ENCODE measurements at places on chromosomes 7 and 10. TPM values are rescaled to one million over a fixed set of nuclear protein-coding genes. Genes with fewer than 3 reads are reported as not detected.
A peak's percentile ranks its signal among the peaks of the same experiment; 100 is the strongest.

DNA sequence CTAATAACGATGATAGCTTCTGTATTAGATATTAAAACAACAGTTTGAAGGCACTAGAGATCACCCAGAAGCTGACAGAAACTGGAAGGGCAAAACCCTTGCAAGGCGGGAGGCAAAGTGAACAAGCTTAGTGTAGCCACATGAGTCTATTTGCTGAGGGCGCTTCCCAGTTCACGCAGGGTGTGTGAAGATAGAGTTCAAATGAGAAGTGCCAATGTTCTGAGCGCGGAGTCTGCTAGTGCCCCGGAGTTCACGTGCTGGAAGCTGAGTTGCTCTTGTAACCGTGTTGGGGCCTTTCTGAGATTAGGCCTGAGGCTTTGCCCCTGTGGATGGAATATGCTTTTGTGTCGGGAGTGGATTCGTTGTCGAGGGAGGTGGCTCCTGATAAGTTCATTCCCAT, 16.6 kb upstream of the GTPBP4 start:
- H3K27ac ChIP-seq = no peak overlapping the region
- no peak for DNase-seq
- peaks cover 10% of the 10 kb centered on the region for H3K4me1 ChIP-seq
- H3K27me3 ChIP-seq = no peaks in the 10 kb centered on the region
- H3K36me3 ChIP-seq = no peaks in the 10 kb centered on the region

GRCh38 chr7:120949393-120949911, 1.1 kb upstream of the ING3 start:
- H3K27me3 ChIP-seq = no peaks in the 10 kb centered on the region
- no peak overlapping the region for H3K27ac ChIP-seq
- DNase-seq = no peak
- peak overlapping the region; percentile 66 for H3K4me3 ChIP-seq
- no peaks in the 10 kb centered on the region for H3K4me1 ChIP-seq

- H3K4me1 ChIP-seq = no peaks in the 10 kb centered on the region
- H3K36me3 ChIP-seq = no peaks in the 10 kb centered on the region
- no peak for DNase-seq
- no peak overlapping the region for H3K27ac ChIP-seq
- H3K27me3 ChIP-seq = no peaks in the 10 kb centered on the region
- H3K4me3 ChIP-seq = no peak overlapping the region
Observed at GRCh38 chr10:121823993-121824463, 103.8 kb downstream of the ATE1 start.

GRCh38 chr10:131843089-131843595, 57.7 kb upstream of the PPP2R2D start:
- H3K4me1 ChIP-seq = no peaks in the 10 kb centered on the region
- DNase-seq = no peak
- no peak overlapping the region for H3K27ac ChIP-seq
- H3K4me3 ChIP-seq = no peak overlapping the region
- H3K36me3 ChIP-seq = no peaks in the 10 kb centered on the region

DNA sequence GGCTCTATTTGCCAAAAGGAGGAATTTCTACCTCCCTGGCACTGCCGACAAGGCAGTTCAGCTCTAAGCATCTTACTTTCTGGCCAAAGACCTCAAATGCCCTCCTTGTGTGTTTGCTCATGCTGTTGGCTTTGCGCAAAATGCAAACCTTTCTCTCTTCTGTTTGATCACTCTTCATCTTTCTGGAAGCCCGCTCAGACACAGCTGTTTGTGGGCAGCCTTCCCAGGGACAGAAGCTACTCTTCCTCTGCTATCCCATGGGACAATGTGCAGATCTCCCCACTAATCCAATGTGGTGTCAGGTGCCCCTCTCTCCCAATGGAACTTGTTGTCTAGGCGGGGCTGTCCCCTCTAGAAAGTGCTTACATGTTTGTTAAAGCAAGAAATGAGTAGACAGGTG, 278.7 kb downstream of the CCSER2 start:
- peaks cover 2% of the 10 kb centered on the region for H3K4me1 ChIP-seq
- DNase-seq = no peak
- no peak overlapping the region for H3K27ac ChIP-seq
- no peak overlapping the region for H3K4me3 ChIP-seq
- peaks cover 23% of the 10 kb centered on the region for H3K27me3 ChIP-seq
- H3K36me3 ChIP-seq = no peaks in the 10 kb centered on the region

- H3K4me3 ChIP-seq = no peak overlapping the region
- no peaks in the 10 kb centered on the region for H3K27me3 ChIP-seq
- no peak overlapping the region for H3K27ac ChIP-seq
- 0 out of 2 replicates have a peak, but pooled peaks cover 2% of the 10 kb centered on the region for H3K4me1 ChIP-seq
- no peaks in the 10 kb centered on the region for H3K36me3 ChIP-seq
Observed at GRCh38 chr10:4337563-4337962, 488.4 kb upstream of the AKR1E2 start.

GRCh38 chr7:78280276-78280675, 481.7 kb downstream of the PHTF2 start:
- H3K4me1 ChIP-seq = no peaks in the 10 kb centered on the region
- H3K4me3 ChIP-seq = no peak overlapping the region
- no peaks in the 10 kb centered on the region for H3K36me3 ChIP-seq
- no peak overlapping the region for H3K27ac ChIP-seq
- DNase-seq = no peak

DNA sequence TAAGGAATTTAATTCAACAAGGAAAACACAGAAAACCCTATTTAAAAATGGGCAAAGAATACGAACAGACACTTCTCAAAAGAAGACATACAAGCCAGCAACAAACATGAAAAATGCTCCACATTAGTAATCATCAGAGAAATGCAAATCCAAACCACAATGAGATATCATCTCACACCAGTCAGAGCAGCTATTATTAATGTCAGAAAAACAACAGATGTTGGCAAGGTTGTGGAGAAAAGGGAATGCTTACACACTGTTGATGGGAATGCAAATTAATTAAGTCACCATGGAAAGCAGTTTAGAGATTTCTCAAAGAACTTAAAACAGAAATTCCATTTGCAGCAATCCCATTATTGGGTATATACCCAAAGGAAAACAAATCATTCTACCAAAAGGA, 55.2 kb downstream of the GCC1 start:
- H3K4me1 ChIP-seq = no peaks in the 10 kb centered on the region
- H3K27me3 ChIP-seq = peaks cover 3% of the 10 kb centered on the region
- no peaks in the 10 kb centered on the region for H3K36me3 ChIP-seq
- no peak for DNase-seq
- no peak overlapping the region for H3K4me3 ChIP-seq
- H3K27ac ChIP-seq = no peak overlapping the region

GRCh38 chr10:124989526-124989925, 47.6 kb downstream of the ZRANB1 start:
- no peaks in the 10 kb centered on the region for H3K27me3 ChIP-seq
- no peaks in the 10 kb centered on the region for H3K4me1 ChIP-seq
- H3K27ac ChIP-seq = no peak overlapping the region
- H3K4me3 ChIP-seq = no peak overlapping the region
- no peak for DNase-seq
- H3K36me3 ChIP-seq = peaks cover 66% of the 10 kb centered on the region

DNA sequence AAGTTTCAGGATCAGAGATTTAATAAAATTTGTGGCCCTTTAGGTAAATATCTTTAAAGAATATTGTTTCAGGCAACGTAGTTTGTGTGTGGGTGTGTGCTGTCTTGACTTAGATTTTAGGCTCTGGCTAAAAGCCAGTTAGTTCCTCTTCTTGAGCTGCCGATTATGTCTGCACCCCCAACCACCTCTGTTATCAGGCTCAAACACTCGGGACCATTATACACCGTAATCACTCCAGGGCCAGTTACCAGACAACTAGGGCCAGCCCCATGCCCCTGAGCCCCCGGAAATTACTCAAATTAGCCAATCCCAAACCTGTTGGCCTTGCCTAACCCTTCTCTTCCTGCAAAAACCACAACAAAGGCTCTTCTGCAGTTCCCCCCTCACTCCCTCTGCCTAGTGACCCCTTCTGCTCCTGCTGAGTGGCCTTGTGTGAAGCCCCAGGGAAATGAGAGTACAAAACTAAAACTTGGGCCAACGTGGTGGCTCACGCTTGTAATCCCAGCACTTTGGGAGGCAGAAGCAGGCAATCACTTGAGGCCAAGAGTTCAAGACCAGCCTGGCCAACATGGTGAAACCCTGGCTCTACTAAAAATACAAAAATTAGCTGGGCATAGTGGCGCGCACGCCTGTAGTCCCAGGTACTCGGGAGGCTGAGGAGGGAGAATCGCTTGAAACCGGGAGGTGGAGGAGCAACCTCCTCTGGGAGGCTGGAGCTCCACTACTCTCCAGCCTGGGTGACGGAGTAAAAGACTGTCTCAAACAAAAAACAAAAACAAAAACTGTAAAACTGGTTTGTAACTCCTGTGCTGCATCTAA, 9.2 kb upstream of the HNRNPF start:
- H3K27me3 ChIP-seq = no peaks in the 10 kb centered on the region
- H3K36me3 ChIP-seq = no peaks in the 10 kb centered on the region
- H3K27ac ChIP-seq = no peak overlapping the region
- H3K4me3 ChIP-seq = no peak overlapping the region
- no peak for DNase-seq
- H3K4me1 ChIP-seq = peaks cover 5% of the 10 kb centered on the region

DNA sequence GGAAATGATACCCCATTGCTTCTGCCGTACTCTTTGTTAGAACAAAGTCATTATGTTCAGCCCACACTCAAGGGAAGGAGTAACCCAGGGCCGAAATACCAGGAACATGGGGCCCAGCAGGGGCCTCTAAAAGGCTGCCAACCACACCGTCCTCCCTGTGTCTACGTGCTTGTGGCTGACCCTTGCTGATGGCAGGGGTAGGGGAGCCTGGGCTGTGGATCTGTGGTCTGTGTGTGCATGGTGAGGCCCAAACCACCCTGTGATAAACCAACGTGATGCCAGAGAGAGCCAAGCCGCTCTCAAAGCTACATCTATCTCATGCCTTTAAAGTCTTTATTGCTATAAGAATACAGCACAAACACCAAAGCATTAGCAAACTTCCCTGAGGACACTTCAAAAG, 159.2 kb downstream of the CCDC3 start:
- no peaks in the 10 kb centered on the region for H3K36me3 ChIP-seq
- H3K27me3 ChIP-seq = no peaks in the 10 kb centered on the region
- no peak for DNase-seq
- peaks cover 7% of the 10 kb centered on the region for H3K4me1 ChIP-seq
- H3K4me3 ChIP-seq = no peak overlapping the region
- H3K27ac ChIP-seq = no peak overlapping the region

- H3K4me1 ChIP-seq = peaks cover 5% of the 10 kb centered on the region
- no peak for DNase-seq
- H3K27me3 ChIP-seq = no peaks in the 10 kb centered on the region
- no peaks in the 10 kb centered on the region for H3K36me3 ChIP-seq
- no peak overlapping the region for H3K27ac ChIP-seq
Observed at GRCh38 chr7:2710286-2710655, 22.3 kb downstream of the AMZ1 start.

DNA sequence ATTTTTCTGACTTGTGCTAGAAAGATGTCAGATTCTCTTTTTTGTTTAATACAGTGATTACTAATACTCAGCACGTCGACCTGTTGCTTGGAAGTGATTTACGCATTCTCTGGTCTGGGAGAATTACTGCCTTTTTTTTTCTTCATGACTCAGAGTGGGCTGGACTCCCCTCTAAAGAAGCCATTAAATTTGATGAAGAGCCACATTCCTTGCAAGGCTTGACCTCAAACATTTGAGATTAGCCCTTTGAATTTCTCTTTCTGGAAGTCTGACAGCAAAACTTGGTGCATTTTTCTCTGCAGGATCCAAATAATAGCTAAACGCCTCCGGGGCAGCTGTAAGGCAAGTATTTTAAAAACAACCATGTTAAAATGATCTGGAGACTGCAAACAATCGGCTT, 171.6 kb downstream of the GALNT17 start:
- H3K27me3 ChIP-seq = no peaks in the 10 kb centered on the region
- no peak overlapping the region for H3K4me3 ChIP-seq
- H3K4me1 ChIP-seq = no peaks in the 10 kb centered on the region
- H3K27ac ChIP-seq = no peak overlapping the region
- DNase-seq = no peak
- no peaks in the 10 kb centered on the region for H3K36me3 ChIP-seq

DNA sequence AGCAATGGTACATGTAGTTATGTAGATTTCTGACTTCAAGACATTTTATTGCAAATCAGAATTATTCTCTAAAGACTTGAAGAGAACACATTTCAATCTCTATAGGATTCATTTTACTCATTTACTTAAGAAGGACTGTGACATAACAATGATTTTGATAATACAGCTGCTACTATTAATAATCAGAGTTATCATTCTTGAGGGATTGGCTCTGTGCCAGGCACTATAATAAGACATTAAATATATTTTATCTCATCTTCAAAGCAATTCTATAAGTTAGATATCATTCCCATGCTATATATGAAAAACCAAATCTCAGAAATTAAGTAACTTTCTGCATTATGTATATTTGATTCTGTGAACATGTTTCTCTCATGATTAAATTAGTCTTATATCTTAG, 103.7 kb upstream of the CALCR start:
- no peaks in the 10 kb centered on the region for H3K36me3 ChIP-seq
- no peak overlapping the region for H3K27ac ChIP-seq
- no peak overlapping the region for H3K4me3 ChIP-seq
- no peaks in the 10 kb centered on the region for H3K27me3 ChIP-seq
- no peaks in the 10 kb centered on the region for H3K4me1 ChIP-seq

GRCh38 chr7:129147731-129148130, 3.2 kb downstream of the TSPAN33 start:
- no peaks in the 10 kb centered on the region for H3K36me3 ChIP-seq
- H3K27ac ChIP-seq = no peak overlapping the region
- H3K27me3 ChIP-seq = no peaks in the 10 kb centered on the region
- peaks cover 11% of the 10 kb centered on the region for H3K4me1 ChIP-seq
- no peak overlapping the region for H3K4me3 ChIP-seq

DNA sequence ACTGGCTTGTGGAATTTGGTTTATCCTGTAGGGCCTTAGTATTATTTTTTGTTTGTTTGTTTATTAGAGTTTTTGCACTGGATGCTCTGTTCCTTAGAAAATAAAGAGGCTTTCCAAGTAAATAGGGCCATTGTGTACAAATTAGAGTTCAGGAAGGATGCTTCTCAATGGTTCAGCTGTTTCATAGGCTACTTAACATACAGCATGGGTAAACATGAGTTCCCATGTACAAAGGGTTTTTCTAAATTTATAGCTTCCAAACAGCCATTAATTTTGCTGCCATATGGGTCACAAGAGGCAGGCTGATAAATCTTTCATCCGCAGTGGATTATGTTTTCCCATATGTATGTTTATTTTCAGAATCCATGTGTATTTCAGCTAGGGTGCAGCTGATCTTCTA, 121.6 kb upstream of the WDR11 start:
- H3K27ac ChIP-seq = no peak overlapping the region
- no peak for DNase-seq
- H3K27me3 ChIP-seq = no peaks in the 10 kb centered on the region
- H3K4me1 ChIP-seq = no peaks in the 10 kb centered on the region
- H3K36me3 ChIP-seq = no peaks in the 10 kb centered on the region

Gene HOXA11
- total RNA-seq = not detected

Gene RARRES2
- 254 TPM for total RNA-seq

Gene COBL
- total RNA-seq = 36.5 TPM

Gene RRP12
- total RNA-seq = 71.9 TPM

Gene LHFPL3
- total RNA-seq = 0.69 TPM

Gene SGPL1
- total RNA-seq = 52.8 TPM

Gene FBXL15
- 15.4 TPM for total RNA-seq
